Activated naive CD8-positive, alpha-beta T cell treated with anti-CD3 and anti-CD28 coated beads, Interleukin-2, amount 50 U/mL, for 24 hours (primary cell): ENCODE measurements at places on chromosomes 1 and 21.

- no peak for DNase-seq
Measured at GRCh38 chr1:69220672-69221071, 347.1 kb upstream of the LRRC7 start.

- no peak for DNase-seq
Measured at GRCh38 chr1:34057347-34058130, 107.5 kb downstream of the CSMD2 start.

DNA sequence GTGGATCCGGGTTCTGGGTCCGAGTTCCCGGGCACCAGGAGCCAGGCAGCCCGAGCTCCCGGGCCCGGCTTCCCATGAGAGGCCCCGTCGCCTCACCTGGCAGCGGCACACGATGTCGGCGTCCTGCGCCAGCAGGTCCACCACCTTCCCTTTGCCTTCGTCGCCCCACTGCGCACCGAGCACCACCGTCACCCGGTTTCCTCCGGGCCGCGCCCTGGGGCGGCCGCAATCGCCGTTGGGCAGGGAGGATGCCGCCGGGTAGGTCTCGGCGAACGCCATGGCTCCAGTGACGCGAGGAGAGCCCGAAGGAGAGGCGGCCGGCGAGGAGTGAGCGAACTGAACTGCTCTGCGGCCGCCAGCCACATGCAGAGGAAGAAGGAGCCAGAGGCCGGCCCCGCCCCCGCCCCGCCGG lies at the start of gene ADSS2:
Gene ADSS2, minus strand, starts transcription at position 371 of the 412 bp plus-strand sequence. Its CDS starts 92 bp downstream, at position 279.
- DNase-seq, result no peak

DNA sequence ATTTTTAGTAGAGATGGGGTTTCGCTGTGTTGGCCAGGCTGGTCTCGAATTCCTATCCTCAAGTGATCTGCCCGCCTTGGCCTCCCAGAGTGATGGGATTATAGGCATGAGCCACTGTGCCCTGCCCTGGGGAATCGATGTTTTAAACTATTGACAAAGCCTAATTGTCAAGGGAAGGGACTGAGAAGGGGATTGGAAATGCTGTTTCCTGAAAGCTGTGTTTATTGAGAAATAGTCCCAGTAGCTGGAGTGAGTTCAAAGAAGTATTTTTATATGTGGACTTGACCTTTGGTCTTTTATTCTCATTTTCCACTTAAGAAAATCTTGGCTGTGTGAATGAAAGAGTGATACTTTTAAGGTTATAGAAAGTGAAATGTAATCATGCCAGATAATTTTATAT lies 47.5 kb downstream of the KIF1B start:
- DNase-seq, result no peak

- no peak for DNase-seq
Measured at GRCh38 chr21:36718951-36719501, 20.1 kb downstream of the SIM2 start.

DNA sequence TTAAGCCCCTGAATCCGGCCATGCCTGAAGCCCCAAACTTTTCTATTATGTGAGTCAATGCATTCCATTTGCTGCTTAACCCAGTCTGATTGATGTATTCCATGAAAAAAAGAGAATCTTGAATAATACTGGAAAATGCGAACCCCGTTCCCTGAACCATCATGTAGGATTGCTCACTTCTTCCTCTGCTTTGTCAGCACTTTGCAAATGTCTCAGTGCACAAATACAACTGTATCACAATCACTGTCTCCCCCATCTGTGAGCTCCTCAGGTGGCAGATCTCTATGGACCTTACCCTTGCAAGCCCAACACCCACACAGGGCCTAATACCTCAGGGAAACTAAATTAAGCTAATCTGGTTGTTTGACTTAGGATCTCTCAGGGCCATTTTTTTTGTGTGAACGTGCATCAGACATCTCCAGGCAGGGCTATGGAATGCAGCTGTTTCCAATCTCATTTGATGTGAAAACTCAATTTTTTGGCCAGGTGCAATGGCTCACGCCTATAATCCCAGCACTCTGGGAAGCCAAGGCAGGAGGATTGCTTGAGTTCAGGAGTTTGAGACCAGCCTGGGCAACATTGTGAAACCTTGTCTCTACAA lies 2.1 kb upstream of the RCAN3 start:
- DNase-seq, result no peak

DNA sequence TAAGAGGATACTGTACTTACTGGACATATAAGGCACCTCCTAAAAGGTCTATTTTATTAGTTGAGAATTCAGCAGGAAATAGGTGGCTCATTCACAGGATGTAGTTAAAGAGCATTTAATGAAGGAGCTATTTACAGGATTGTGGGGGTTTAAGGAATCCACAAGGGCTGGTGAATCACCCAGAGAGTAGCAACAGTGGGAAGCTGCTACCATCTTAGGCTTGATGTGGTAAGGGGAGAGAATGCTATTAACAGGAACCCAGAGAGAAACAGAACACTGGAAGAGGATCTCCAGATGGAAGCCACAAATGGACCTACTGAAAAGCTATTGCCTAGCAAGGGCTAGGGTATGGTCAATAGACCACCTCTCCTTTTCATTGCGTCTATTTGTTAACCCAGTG lies 52.0 kb upstream of the COL11A1 start:
- no peak for DNase-seq

DNA sequence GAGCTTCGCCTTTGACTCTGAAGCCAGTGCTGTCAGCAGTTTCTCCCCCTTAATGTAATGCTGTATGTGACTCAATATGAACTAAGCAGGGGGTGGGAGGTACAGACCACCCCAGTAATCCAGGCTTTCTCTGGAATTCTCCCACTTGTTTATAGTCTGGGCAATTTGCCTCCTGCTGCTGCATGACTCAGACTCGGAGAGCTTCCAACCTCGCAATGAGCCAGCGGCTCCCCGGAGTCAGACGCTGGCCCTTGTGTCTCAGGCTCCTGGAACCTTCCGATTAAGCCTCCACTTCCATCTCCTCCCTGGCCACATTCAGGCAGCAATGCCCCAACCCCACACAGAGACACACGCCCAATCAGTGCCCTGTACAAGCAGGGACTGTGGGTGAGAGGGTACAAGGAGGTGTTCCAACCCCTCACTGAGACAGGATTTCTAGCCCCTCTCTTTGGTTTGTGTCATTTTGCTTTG lies 471.7 kb upstream of the VAMP3 start:
- no peak for DNase-seq

GRCh38 chr1:32071758-32072621 lies 749 bp upstream of the TMEM39B start:
- no peak for DNase-seq

GRCh38 chr1:47023268-47024140 lies at the start of gene CYP4X1:
Gene CYP4X1 (plus strand): TSS chr1:47023669. CDS start chr1:47023818, 149 bp downstream.
- DNase-seq, result no peak
